Activated CD4-positive, alpha-beta T cell treated with anti-CD3 and anti-CD28 coated beads for 1 hour (primary cell): ENCODE measurements at places on chromosomes 1 and 21.

DNA sequence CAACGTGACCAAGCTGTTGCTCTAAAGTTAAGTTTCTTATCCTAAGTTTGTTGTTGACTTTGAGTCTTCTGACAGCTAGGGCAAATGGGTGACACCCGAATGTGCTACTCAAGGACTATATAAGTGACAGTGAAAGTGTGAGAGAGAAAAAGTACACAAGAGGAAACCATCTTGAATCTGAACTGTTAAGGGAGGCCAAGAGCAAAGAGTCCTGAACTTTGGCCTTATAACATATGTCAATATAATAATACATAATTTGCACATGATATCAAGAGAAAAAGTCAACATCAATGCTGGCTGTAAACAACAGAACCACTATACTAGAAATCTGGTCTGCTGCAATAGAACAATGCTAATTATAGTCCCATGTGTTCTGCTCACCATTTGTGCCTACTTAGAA lies 29.5 kb downstream of the SYNJ1 start:
- no peak for DNase-seq

DNA sequence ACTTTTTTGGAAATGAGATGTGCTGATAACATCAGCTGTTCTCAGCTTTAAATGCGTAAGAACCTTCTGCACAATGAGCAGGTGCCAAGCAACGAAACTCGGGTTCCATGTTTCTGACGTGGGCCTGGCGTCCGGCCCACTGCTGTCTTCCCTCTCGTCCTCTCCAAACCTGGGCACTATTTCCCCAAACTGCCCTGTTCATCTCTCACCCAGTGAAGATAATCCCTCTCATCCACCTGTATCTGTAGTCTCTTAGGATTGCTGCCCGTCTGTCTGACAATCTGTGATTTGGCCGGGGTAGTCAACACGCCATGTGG lies 50.1 kb upstream of the CNTN2 start:
- no peak for DNase-seq

DNA sequence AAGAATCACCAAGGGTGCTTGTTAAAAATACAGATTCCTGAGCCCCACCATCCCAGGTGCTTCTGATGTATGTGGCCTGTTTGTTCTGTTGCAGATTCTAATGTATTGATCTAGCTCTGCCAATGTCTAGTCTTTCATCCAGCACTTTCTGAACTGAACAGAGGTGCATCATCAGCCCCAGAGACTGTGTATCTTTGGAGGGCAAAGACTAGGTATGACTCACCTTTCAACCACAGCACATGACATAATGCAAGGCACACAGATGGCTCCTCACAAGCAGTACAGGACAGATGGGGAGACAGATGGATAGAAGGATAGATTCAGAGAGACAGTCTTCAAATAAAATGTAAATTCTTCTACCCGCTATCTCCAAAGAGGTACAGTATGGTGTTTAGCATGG lies 32.3 kb downstream of the CD58 start:
- DNase-seq, result no peak

DNA sequence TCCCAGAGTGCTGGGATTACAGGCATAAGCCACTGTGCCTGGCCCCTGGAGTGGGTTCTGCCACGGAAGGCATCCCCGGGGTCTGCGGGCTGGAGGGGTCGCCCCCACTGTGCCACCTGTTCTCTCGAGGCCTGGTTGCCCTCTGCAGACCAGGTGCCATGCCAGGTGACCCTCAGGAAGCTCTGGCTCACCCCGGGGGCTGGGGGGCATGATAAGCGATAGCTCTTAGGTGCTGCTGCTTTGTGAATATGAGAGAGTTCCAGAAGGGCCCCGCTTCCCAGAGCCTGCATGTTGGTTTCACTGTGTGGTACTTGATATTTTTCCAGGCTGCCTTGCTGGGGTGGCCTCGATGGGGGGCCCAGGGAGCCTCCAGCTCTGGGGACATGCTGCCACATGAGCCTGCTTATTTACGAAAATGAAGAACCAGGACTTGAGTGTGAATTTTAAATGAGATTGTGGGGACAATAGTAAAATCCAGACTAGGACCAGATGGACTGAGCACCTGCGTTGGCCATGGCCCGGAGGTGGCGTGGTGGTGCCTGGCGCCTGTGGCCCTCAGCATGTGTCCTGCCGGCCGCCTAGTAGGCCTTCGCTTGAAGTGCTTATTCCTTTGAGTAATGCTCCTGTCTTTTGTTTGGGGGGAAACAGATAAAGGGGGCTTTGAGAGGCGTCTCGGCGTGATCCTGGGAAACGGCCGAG lies 7.3 kb downstream of the SKI start:
- DNase-seq, result no peak

GRCh38 chr1:5941671-5942070 lies 50.6 kb downstream of the NPHP4 start:
- no peak for DNase-seq

DNA sequence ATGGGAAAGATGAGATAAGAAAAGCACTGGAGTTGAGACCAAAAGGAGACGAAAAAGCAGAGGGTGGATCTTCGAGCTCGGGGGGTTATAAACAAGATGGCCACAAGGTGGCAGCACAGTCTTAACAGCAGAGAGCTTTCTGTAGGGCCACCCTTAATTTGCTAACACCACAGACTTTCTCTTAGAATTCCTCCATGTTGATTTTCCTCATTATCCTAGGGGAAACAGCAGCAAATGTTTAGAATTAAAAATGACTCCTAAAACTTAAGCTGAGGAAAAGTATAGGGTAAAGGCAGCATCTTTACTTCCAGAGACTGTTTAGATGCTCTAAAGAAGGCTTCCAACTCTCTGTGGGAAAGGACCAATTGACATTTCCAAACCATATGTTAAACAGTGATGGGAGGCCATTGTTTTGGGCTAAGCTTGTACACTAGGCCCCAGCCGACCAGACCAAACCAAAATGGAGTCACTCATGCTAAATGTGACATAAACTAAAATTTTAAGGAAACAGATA lies 2.5 kb upstream of the APOBEC4 start:
- peak; percentile 54 for DNase-seq

DNA sequence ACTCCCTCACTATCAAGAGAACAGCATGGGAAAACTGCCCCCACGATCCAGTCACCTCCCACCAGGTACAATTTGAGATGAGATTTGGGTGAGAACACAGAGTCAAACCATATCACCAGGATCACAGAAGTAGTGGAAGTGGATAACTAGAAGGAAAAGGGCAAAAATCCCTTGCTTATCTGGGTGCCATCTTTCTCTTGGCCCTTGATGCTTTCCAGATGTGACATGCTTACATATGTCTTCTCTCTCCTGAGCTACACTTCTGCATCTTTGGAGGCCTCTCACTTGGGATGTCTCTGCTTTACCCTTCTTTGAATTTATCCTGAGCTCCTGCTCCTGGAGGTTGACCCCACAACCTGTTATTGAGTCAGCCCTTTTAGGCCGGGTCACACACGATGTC lies 57.6 kb upstream of the APOBEC4 start:
- DNase-seq, result no peak

DNA sequence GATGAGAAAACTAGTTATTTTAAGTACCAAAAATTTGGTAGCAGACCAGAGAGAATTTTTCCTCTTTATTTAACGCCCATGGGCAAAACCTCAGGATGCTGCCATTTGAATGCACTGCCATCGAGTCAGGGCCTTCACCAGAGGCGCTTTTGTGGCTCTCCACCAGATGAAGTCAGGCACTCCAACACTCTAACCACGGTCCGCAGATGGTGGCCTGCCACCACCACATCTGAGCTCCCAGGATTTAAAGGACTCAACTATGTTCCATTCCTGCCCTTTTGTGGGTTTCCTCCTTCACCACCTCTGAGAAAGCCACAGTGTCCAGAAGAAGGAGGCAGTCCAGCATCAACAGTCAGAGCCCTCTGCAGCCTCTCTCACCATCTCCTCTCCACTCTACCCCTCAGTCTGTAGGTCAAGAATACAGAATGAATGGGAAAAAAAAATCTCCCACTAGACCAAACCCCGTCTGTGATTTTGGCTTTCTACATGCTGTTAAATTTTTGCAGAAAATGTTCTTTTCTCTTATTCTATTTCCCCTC lies 647.4 kb downstream of the USP25 start:
- no peak for DNase-seq

DNA sequence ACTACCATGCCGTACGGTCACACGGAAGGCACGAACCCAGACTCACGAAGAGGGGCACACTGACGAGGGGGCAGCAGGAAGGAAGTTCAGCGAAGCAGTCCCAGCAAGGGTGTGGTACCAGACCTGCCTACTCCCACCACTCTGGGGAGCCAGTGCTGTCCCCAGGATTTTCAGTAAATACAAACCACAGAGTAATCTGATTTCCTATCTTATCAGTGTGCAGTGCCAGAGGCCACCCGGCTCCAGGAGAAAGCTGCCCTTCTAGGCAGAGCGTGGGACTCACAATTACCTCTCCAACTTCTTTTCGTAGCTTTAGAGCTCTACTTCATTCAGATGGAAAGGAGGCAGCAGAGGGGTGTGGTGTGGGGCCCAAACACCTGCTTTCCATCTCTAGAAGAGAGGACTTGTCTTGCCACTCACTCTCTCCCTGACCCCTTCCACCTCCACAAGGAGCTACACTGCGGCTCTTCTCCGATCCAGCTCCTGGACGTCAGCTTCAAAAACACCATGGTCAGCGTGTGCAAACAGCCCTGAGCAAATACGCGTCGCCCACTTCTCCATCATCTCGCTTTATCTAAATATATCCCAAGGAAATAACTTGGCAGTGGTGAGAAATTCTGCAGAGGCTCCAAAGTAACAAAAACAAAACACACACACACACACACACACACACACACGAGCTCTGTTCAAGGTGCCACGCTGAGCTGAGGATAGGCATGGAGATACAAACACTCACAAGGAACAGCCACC lies 98.5 kb downstream of the MRPL37 start:
- no peak for DNase-seq

GRCh38 chr1:60791226-60791625 lies 291.1 kb upstream of the NFIA start:
- no peak for DNase-seq

DNA sequence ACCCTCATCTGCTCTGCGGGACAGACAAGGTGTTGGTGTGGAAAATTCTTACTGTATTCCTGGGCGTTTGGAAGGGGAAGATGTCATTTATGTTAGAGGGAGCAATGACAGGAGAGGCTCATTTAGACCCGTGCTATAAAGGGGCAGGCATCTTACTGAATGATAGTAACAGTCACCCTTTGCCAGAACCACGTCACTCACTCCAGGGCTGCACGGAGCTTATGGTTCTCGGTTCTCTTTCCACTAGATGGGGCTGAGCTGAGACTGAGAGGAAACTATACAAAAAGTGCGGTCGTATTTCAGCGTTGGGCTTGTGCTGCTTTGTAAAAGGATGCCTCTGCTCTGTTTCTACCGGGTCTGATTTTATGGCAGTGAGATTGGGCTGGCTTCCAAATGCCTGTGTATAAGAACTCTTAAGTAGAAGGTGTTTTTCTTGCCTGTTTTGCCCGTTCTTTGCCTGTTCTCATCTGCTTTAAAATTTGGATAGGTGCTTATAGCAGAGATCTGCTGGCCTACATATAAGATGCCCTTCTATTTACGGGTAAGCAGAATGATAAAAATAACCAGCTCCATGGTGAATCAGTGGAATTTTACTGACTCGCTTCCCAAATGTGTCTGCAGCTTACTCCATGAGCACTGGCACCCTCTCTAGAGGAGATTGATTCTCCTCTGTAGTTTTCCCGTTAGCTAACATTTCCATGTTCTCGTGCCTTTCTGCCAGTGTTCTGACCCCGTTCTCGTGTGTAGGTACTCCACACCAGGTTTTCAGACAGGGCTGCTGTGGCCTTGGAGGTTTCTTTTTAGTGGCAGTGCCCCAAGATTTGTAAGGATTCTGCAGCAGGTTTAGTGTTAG lies 55.9 kb downstream of the MRPS6 start:
- peak; percentile 51 for DNase-seq

DNA sequence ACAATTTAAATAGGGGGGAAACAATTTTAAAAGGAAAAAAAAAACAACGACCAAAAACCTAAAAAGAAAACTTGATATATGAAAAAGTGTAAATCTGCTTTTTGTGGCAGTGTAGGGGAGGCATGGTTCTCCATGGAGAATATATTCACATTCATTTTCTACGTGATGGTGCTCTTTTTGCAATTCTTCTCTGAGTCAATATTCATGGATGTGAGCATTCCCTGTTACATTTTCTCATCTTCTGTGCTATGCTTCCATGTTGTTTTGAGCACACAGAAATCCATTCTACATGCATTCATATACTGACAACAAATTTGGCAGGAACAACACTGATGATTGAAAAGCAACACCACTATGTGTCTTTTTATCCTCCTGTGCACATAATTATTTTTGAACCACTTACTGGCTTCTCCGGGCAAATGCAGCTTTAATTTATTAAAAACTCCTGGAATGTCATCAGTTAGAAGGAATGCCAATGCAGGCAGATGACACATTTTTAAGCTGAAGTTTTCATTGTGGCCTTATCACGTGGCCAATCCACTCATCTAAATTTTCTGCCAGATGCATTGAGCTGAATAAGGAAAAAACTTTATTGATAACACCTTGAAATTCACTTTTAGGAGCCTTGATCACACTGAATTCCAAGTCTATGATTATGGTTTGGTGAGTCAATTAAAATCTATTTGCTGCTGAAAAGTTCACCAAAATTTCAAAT lies 590.6 kb downstream of the NUF2 start:
- DNase-seq, result no peak

GRCh38 chr1:240254778-240255291 lies 163.2 kb downstream of the FMN2 start:
- DNase-seq, result no peak

DNA sequence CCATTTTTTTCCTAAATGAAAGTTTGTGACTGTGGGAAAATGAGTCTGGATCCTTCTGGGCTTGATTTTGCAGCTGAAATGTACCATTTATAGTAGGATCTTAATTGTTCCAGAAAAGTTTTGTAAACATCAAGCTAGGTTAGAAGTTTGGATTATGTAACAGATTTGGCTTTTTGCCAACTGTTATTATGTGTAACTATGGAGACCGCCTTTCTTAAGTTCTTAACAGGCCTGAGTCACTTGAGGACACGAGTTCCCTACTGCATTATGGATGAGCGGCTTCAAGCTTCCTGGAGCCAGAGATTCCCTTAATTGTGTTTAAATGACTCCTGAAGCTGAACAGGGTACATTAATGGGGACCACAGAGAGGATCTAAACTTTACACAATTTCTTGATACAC lies 22.2 kb downstream of the SLC25A33 start:
- no peak for DNase-seq

DNA sequence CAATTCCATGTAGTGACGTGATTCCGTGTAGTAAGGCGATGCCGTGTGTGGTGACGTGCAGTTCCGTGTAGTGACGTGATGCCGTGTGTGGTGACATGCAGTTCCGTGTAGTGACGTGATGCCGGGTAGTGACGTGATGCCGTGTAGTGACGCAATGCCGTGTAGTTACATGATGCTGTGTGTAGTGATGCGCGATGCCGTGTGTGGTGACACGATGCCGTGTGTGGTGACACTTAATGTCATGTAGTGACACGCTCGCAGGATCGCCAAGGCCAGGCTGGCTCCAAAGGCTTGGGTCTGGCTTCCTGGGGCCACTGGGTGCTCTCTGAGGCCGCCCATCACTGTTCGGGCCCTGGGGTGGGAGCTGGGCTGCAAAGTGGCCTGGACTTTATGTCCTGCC lies 14.2 kb downstream of the COL18A1 start:
- DNase-seq, result no peak

- no peak for DNase-seq
Observed at GRCh38 chr1:180560868-180561600, 2.3 kb downstream of the OVAAL start.

GRCh38 chr1:51518586-51519047 lies 449 bp downstream of the EPS15 start:
- peak; percentile 18 for DNase-seq
